ENCODE measurements at places on chromosomes 16 and 17. TPM values are rescaled to one million over a fixed set of nuclear protein-coding genes. Genes with fewer than 3 reads are reported as not detected.

RIPOR1 gene
- polyA plus RNA-seq = 43.8 TPM

FBXW10B gene
- not detected for polyA plus RNA-seq

AATK gene
- polyA plus RNA-seq = 0.29 TPM

TBL3 gene
- polyA plus RNA-seq = 52.0 TPM

CLEC19A gene
- polyA plus RNA-seq = not detected

SOX8 gene
- 0.48 TPM for polyA plus RNA-seq

FA2H gene
- 4.0 TPM for polyA plus RNA-seq

PMP22 gene
- not detected for polyA plus RNA-seq

AOC2 gene
- polyA plus RNA-seq = not detected

Data from IgD-negative memory B cell (primary cell).